Activated naive CD4-positive, alpha-beta T cell treated with anti-CD3 and anti-CD28 coated beads, Interleukin-2, amount 50 U/mL, for 72 hours (primary cell): ENCODE measurements at places on chromosomes 1 and 21. TPM values are rescaled to one million over a fixed set of nuclear protein-coding genes. Genes with fewer than 3 reads are reported as not detected.

DNA sequence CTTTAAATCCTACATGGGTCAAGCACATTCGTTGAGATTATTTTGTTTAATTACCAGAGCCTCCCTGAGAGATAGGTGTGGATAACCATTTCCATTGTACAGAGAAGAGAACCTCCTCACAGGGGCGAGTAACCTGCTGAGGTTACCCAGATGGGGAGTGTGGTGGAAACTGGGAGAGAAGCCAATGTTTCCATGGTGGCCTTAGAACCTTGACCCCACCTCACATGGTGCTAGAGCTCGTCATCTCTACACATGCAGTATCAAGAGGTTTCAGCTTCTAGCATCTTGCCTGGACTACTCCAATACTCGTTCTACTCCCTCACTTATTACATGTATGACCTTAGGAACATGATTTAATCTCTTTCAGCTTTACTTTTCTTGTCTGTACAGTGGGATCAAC lies 4.8 kb downstream of the REG4 start:
- DNase-seq, result no peak

DNA sequence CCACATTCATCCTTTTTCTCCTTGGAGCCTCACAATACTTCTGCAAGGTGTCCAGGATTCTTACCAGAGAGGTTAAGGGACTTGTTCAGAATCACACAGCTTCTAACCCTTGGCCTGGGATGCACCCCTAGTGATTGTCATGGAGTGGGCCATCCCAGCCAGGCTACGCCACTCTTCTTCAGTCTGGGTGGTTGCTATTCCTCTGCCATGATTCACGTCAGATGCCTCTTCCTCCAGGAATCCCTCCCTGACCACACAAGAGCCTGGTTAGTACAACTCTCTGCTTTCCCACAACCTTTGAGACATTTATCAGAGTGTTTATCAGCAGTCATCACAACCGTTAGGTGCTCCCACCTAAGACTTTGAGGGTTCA lies 121.8 kb downstream of the EPHB2 start:
- no peak for DNase-seq

GRCh38 chr1:149995927-149996326 lies 14.6 kb downstream of the OTUD7B start:
- DNase-seq, result peak; percentile 16

GRCh38 chr21:43976661-43977060 lies 35.4 kb upstream of the TRAPPC10 start:
- no peak for DNase-seq

DNA sequence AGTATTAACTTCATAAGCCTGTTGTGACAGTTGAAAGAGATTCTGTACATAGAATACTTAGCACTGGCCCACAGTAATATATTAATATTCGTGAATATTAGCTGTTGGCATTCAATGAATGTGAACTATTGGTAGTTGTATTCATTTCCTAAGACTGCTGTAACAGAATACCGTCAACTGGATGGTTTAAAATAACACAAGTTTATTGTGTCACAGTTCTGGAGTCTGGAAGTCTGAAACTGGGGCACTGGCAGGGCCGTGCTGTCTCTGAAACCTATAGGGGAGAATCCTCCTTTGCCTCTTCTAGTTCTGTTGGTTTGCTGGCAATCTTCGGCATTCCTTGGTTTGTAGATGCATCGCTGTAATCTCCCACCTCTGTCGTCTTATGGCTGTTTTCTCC lies 47.5 kb downstream of the OLFML3 start:
- no peak for DNase-seq

DNA sequence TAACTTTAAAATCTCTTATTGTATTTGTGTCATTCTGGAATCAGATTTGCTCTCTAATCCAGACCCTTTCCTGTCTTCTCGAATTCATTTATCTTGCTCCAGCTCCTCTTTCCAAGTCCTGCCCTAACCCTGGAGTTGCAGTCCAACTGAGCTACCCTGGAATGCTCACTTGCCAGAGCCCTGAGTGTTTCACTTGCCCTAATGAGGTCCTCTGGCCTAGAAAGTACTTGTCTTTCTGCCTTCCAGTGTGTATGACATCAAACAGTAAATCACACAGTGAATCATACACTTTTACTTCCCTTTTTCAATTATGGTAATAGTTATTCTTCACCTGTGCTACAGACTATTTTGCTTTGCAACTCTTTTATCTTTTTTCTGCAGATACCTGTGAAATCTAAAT lies 96.9 kb downstream of the NEK7 start:
- DNase-seq, result no peak

GRCh38 chr1:248814351-248814750 lies 11.4 kb downstream of the SH3BP5L start:
- no peak for DNase-seq

GRCh38 chr1:165052936-165053335 lies 303.6 kb downstream of the LMX1A start:
- no peak for DNase-seq

- DNase-seq, result no peak
Observed at GRCh38 chr21:45607909-45608295, 35.6 kb upstream of the PCBP3 start.

GRCh38 chr1:34655875-34656240 lies 99.0 kb upstream of the GJB5 start:
- DNase-seq, result no peak

DNA sequence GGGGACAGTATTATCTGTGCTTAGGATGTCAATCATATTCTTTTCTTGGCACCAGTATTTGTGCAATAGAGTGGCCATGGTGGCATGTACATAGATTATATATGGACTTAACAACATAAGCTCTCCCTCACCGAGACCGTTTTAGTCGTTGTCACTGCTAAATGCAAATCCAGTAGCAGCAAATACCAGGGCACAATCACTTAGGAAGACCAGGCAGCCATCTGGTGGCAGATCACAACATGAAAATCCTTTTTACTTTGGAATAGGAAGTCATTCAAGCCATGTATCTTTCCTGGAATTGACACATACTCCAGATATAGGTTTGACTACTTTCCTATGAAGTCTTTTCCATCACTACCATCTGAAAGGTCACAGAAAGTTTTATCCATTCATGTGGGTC lies 53.2 kb upstream of the C1orf87 start:
- no peak for DNase-seq

DNA sequence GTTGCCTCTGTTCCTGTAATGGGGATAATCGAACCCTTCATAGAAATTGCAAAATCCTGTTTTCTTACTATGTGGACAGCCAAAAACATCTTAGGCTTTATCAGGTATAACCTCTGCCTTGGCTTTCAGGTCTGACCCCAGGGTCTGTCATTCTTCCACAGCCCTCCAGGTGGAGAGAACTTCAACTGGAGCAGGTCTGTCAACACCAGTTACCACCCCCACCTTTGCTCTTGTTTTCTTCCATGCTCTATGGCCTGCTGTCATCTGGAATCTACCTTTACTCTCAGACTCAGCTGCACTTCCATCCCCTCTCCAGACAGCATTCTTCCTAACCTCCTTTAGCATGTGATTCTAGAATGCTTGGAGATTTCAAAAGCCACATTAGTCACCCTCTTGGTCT lies 10.4 kb upstream of the GJA9 start:
- DNase-seq, result no peak

DNA sequence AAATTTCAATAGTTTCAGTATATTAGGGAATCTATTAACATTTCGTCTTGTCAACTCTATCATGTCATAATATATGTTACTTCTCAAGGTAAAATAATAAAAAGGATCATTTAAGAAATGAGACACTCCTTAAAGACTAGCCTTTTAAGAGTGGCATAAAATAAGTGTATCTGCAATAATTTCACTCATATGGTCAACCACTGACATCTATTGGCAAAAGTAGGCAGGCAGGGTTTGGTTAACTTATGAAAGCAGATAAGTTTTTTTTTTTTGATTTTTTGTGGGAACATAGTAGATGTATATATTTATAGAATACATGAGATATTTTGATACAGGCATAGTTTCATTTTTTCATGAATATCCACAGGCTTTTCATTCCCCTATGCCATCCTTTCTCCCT lies 5.5 kb upstream of the RGS21 start:
- DNase-seq, result no peak

DNA sequence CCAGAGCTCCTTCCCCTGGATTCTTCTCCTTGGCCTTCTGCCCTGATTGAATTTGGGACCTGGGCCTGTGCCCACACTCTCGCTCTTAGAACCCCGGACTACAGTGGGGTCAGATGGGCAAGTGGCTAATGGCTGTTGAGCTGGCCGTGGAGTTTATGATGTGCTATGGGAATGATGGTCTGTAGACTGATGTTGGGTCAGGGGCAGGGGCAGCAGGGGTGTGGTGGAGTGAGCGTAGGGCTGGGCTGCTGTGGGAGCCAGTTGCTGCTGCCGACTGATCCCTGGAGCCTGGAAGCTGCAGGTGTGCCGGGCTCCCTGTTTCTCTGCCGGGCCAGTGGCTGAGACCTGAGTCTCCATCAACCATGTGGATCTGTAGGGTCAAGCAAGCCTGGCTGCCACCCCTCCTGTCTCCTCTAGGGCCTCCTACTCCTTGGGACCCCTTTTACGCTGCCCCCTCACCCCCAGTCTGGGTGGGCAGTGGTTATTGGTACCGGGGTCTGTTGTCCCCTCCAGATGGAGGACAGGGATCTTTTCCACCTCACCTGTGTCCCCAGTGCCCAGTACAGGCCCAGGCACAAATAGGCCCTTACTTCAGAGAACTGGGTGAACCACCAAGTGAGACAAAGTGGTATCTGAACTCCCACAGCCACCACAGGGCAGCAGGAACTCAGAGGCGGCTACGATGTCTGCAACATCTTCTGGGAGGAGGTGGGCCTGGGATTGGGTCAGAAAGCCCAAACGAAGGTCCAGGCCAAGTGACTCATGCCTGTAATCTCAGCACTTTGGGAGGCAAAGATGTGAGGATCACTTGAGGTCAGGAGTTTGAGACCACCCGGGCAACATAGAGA lies 5.1 kb downstream of the PODN start:
- no peak for DNase-seq

GRCh38 chr1:17276568-17276967 lies 27.7 kb downstream of the PADI3 start:
- no peak for DNase-seq

GRCh38 chr1:6683434-6683833 lies 18.2 kb downstream of the DNAJC11 start:
- no peak for DNase-seq

DNA sequence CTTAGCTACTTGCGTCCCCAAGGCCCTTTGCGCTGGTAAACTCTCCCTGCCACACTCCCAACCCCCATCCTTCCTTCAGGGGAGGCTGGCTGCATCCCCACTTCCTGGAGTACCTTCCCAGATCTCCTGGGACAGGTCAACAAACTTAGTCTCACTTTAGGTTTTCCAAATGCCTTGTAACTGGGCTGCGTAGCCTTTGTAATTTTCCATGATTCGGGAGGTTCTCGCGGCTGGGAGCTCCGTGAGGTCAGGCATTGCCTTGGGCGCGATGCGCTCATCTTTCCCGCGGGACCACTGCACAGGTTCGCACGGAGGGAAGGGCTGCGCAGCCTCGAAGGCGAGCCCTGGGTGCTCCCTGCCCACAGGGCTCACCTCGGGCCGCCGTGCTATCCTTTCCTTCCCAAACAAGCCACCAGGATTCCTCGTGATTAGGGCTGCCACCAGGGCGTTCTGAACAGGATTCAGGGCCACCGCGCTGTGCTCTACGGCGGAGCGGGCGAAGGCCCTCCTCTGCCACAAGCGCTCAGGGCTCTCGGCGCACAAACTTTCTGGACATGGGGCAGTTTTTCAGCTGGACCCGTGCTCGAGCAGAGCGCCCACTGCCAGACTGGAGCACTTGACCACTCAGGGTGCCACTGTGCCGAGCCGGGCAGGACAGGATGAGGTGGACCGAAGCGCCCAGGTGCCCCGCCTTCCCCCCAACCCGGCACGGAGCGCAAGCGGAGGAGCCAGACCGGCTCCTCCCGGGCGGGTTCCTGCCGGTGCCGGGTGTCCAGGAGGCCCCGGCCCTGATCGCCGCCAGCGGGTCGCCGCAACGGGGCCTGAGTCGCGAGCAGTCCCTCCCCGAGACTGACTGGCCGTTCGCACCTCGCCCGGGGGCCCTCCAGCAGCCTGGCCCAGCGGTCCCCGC lies 1.1 kb downstream of the TMPRSS2 start:
- DNase-seq, result no peak

GRCh38 chr1:240074908-240075307 lies 16.8 kb upstream of the FMN2 start:
- no peak for DNase-seq

DNA sequence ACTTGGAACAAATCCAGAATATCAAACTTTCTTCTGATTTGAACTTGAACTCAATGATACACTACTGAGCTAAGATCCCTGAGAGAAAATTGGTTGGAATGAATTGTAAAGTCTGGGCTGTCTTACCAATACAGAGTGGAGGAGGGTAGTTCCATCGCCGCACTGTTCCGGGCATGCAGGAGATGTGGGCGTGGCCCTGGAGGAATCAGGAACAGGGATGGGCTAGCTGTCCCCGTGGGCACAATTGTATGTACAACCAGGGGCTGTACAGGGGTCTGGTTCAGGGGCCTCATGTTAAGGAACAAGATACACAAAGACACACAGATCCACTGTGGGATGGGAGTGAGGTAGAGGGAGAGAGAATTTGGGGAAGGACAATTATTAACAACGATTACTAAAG lies 144.3 kb downstream of the ZSCAN20 start:
- no peak for DNase-seq

GRCh38 chr1:71364236-71364635 lies 283.4 kb upstream of the ZRANB2 start:
- DNase-seq, result no peak

DNA sequence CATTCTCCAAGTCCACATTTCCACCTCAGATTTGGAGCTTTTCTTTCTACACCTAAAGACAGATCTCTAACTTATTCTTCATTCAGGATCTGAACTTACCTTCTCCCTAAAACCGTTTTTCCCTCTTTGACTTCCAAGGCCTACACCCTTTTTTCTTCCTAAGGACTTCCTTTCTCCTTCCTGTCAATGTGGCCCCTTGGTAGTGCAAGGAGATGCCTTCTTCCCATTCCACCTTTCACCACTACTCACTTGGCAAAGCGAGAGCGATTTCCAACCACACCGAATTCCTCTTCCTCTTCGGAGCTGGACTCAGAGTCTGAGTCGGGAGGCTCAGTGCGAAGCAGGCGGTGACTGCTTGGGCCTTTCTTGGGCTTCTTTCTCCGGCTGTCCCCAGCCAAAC lies 1.3 kb downstream of the EFCAB14 start:
- no peak for DNase-seq

Gene GBP4
- total RNA-seq, result 37.2 TPM

Gene OR2T29
- not detected for total RNA-seq

Gene VTCN1
- not detected for total RNA-seq

Gene OR6Y1
- total RNA-seq, result not detected

Gene SH3D21
- total RNA-seq, result 4.4 TPM

Gene SLAMF7
- total RNA-seq, result 70.9 TPM

Gene ZNF695
- total RNA-seq, result 0.43 TPM

Gene CDK18
- total RNA-seq, result 7.9 TPM

Gene LENEP
- total RNA-seq, result 0.68 TPM
